Stimulated activated memory B cell treated with anti-CD40 and anti-IgM and Interleukin-4, amounts not matched to agents 10 μg/mL and 1 μg/mL and 100 μg/mL, for 72 hours (primary cell): ENCODE measurements at places on chromosomes 16 and 17.

DNA sequence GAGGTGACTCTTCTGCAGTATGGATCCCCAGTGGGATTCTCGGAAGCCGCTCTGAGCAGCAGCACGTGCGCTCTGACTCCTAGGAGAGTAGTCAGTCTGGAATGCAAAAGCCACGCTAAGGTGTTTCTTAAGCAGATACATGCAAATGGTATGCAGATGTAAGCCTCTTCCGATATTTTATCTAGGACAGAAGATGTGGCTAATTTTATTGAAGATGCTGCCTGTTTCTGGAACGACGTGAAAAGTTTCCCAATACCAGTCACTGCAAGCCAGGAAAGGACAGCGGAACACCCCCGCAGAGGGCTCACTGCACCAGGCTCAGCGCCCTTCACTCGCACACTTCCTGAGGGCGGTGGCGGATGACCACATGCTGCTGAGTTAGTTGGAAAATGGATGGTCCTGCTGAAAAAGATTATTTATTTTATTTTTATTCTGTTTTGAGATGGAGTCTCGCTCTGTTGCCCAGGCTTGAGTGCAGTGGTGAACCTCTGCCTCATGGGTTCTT lies 10.1 kb downstream of the FADS6 start:
- no peak for ATAC-seq

- ATAC-seq, result no peak
These were observed 37.0 kb downstream of the B9D1 start for GRCh38 chr17:19325542-19325941.

- ATAC-seq, result no peak
These were observed 51.8 kb upstream of the MED9 start for GRCh38 chr17:17425005-17425404.

DNA sequence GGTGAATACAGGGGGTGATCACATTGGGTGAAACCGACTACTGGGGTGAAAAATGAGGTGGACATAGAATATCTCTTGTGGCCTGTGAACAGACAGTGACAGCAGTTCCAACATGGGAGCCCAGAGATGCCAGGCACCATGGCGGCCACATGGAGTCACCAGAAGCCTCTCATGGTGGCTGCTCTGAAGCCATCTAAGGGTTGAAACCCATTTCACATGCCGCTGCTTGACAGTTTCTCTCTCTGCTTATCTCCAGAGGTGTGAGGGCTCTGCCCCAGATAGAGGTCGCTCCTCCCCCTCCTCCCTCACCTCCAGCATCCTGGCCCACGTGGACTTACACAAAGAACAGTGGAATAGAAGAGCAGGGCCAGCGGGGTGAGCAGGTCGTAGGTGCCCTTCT lies 37.9 kb upstream of the PIK3R6 start:
- no peak for ATAC-seq

- ATAC-seq, result no peak
These were observed 5.4 kb downstream of the RECQL5 start for GRCh38 chr17:75661531-75661930.

DNA sequence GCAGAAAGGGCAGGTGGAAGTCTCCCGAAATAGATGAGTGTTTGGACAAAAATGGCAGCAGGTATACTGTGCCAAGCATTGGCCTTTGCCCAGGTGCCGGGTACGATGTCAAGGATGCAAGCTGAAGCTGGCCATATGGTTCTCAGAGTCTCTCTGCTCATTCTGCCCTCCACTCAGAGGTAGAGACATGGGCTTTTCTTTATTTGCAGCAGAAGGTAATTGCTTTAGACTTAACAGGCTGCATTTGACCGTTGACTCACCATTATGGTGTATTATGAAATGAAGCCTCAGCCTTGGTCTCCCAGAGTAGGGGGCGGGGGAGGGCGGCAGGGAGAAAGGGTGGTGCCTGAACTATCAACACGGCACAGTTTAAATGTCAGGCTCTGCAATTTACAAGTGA lies 969.1 kb upstream of the EEF2KMT start:
- ATAC-seq, result no peak

DNA sequence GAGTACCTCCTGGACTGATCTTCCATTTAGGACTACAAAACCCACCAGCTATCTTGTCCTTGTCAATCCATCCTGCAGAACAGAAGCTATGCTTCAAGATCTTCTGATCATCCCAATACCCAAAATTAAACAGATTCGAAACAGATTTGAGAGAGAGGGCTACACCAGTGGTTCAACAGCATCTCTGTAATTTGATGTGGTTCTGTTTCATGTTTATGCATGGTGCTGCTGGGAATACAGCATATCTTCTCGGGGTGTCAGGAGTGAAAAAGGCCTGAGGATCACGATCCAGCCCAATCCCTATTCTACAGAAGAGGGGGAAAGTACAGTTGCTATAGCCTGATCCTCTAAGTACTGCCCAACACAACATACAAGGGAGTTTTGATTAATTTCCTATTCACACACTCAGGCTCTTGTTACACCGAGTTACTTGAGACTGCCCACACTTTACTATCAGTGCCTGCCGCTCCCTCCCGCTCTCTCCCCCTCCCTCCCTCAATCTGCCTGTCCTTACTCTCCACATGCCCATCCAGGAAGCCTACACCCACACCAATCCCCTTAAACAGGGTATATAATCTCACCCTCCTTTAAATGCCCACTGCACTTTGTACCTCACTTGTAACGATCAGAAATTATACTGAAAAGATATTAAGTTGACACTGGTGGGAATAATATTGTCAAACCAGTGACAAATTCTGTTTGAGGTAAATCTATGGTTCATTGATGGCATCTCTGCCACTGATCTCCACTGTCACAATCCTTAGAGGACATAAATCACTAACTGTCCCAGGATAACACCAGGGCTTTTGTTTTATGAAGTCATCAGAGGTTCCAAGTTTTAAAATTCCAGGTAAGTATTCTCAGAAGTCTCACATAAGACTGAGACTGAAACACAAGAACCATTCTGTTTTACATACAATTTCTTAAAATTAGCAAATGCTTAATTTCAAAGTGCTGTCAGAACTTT lies 89.3 kb upstream of the PLEKHM1 start:
- no peak for ATAC-seq

GRCh38 chr16:87635541-87636049 lies 33.3 kb downstream of the JPH3 start:
- ATAC-seq, result peak; percentile 88

- ATAC-seq, result no peak
These were observed 50.8 kb downstream of the PHKB start for GRCh38 chr16:47511882-47512281.

GRCh38 chr17:57135026-57135788 lies 50.2 kb downstream of the AKAP1 start:
- no peak for ATAC-seq

GRCh38 chr17:54196751-54197150 lies 374.0 kb downstream of the KIF2B start:
- ATAC-seq, result no peak

GRCh38 chr17:47199627-47200324 lies 9.4 kb upstream of the MYL4 start:
- peak; percentile 83 for ATAC-seq

DNA sequence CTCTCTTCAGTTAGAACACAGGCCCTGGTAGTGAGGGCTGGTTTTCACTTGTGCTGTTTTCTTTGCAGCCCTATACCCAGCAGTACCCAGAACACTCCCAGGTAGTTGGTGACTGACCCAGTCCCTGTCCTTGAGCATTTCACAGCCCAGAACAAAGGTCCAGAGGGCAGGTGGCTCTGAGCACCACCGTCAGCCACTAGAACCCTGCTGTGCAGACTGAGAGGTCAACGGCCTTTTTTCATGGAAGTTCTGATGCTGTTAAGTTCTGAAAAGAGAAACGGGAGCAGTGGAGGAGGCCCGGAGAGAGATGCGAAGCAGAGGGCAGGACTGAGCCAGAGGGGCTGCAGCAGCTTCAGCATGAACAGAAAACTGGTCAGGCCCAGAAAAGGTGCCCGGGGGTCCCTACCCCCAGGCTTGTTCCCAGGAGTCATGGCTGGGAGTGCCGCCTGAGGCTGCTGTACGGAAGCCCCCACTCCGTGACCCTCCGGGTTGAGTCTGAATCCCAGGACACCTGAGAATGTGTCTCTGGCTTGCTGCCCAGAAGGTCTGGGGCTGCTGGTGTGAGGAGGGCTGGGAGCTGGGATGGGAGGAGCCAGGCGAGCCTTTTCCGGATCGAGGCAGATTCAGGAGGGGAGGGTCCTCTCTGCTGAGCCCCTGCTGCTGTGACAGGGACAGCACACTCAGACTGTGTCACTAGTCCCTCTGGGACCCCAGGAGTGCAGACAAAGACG lies 8.7 kb downstream of the ZNF276 start:
- ATAC-seq, result no peak

DNA sequence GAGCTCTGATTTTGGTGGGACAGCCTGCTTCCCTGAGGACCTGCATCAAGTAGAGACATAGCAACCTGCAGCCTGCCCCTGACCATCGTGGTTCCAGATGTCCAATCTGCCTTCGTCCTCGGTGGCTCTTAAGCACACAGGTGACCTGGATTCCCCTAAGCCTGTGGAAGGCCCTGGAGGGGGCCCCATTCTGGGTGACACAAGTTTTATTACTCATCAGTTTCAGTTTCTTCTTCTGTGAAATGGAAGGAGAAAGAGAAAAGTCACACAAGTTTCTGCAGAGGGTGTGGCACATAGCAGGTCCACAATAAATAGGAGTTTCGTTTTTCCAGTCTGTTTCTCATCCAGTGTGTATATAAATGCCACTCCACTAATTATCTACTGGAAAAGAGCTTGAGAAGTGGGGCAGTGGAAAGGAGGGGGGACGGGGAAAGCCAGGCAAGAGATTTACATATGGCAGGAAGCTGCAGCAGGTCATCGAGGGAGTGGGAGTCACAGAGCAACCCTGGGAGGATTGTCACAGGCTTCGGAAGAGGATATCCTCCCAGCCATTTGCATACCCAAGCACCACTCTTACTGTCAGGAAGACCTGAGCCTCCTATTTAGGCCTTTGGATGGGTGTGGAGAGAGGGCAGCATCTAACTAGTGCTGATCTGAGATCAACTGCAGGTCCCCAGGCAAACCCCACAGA lies 10.0 kb upstream of the NOS2 start:
- no peak for ATAC-seq

DNA sequence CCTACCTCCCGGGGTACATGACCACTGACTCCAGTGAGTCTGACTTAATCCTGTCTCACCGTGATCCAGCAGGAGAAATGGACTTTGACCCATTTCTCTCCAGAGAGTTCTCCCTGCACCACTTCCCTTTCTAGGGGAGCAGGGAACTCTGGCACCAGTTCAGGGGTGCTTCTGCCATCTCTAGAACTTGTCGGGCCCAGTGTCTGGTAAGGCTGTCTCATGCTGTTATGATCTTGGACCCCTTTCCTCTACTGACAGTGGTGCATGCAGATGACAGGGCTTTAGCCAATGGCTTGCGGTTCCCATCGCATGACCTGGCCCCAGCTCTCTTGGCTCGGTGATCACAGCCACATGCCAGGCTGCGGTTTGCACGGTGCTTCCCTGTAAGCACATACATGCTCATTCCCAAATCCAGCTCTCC lies 62.0 kb downstream of the SLC39A11 start:
- no peak for ATAC-seq

DNA sequence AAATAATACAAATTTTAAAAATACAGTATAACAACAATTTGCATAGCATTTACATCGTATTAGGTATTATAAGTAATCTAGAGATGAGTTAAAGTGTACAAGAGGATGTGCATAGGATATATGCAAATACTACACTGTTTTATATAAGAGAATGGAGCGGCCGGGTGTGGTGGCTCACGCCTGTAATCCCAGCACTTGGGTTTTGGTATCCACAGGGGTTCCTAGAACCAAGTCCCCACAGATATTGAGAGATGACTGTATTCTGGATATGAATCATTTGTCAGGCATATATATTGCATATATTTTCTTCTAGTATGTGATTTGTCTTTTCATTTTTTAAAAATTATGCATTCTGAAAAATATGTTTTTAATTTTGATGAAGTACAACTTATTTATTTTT lies 77.5 kb upstream of the MSI2 start:
- ATAC-seq, result no peak

- no peak for ATAC-seq
These were observed at the start of gene BRICD5 for GRCh38 chr16:2210386-2211365. Gene BRICD5 (minus strand): TSS chr16:2210863. CDS start chr16:2210833, 30 bp downstream.

DNA sequence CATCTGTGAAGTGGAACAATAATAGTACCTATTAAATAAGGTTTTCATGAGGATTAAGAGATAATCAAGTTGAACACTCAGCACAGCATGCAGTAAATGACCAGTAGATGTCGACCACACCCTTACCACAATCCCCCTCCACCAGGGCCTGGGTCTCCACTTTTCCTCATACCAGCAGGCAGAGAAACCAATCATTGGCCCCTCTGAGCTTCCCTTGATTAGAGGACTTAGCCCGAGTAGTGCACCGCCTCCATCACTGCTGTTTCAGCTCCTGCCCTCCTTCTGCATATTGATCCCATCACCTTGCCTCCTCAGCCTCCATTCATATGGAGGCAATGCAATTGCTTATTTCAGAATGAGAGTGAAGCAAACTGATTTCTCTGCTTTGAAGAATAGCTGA lies 96.5 kb upstream of the CDH11 start:
- no peak for ATAC-seq

DNA sequence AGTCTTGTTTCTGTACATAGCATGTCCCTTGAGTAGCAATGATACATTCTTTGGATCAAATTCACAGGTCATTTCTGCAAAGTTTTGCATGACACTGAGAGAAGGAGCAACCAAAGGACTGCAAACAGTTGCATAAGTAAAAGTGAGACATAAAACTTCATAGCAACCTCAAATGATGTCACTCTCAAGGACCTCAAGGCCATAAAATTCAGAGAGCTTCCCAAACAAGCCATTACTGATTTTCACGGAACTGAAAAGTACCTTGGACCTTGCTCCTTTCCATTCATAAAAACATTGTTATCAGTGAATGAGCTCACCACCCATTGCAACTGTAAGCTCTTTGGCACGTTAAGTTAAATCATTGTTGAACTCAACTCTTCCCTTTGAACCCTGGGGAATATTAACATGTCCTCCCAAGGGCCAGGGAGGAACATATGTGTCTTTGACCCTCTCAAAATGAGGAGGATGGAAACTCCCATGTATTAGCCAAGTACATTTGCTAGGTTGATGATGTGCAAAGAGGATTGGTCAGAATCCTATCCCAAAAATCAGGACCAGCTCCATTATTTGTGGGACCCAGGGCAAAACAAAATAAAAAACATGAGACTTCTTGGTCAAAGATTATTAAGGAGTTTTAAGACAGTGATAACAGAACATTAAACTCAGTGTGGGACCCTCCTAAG lies 275.0 kb upstream of the DYNLRB2 start:
- ATAC-seq, result no peak

DNA sequence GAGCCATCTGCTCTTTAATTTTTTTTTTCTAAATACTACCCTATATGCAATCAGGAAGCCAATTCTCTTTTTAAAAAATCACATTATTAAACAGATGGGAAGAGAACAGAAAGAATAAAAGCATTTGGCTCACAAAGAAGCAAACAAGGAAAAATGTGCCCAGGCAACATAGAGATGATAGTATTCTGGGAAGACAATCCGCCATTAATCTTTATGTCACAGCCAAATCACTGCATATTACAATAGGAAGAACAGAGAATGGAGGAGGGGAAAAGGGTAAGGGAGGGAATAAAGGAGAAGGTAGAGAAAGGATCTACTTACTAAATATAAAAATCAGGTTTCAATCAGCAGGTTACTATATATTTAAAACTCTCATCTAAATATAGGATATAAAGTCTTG lies 34.3 kb downstream of the STAT5B start:
- ATAC-seq, result no peak
